ENCODE measurements at places on chromosomes 5 and 9.

DNA sequence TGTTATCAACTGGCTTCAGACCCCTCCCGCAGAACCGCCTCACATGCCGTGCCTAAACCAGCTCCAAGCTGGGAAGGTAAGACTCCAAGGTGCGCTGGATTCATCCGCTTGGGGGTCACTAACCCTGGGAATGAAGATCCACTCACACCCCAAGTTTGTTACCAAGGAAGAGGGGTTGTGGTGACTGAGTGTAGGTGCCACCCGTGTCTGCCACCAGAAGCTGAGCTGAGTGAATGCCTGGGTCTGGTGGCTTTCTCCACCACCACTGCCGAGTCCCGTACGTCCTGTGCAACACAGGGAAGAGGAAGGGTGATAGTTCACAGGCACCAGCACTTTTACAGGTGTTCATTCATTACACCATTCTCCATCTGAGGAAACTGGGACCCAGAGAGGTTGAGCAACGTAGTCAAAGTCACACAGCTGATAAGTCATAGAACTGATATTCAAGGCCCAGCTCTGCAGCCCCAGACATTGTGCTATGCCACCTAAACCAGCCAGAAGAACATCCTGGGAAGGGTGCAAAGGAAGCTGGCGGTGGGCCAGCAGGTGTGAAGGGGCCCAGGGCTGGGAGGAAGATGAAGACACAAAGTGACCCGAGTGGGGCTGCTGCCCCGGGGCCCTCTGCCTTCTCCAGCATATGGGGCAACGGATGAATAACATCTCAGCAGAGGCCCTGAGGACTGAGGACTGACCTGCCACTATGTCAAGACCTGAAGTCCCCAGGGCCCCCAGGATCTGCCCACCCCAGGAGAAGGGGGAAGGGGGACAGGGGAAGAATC is 70.9 kb upstream of the PPP1R26 start:
- no peak for DNase-seq

GRCh38 chr9:5122116-5122515 is 63.3 kb downstream of the INSL6 start:
- DNase-seq: no peak

- DNase-seq: no peak
These were observed 10.3 kb downstream of the CNTFR start for GRCh38 chr9:34579104-34579807.

- no peak for DNase-seq
These were observed 484.6 kb downstream of the PRELID2 start for GRCh38 chr5:145350513-145350912.

DNA sequence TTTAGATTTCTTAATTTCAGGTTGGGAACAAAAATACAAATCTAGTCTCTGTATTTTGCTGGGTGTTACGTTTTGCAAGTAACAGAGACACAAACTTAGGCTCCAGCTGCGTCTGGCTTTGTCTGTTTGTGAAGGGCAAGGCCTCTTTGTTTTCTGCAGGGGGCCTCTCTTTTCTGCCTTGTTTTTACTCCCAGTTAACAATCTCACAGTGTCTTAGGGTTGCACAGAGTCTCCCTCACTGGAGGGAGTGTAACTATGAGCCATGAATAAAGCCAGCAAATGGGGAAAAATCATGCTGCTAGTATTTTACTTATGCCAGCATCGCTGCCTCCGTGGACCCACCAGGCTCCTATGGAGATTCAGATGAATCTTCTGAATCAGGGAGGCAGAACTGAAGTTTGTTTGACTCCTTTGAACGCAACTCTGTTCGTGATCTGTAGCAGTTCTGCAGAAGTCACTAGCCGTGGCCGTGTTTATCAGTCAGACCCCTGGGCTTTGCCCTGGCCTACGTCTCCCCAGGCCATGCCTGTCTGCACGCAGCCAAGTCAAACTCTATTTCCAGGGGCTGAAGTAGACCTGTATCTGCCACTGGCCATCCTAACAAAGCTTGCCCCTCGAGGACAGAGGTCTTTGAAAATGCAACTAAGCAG is 77.2 kb downstream of the ATP10B start:
- no peak for DNase-seq

Measured in stimulated activated CD8-positive, alpha-beta memory T cell treated with anti-CD3 and anti-CD28 coated beads, Interleukin-4, amount 100 ng/mL, for 1 hour (primary cell).